CD8-positive, alpha-beta T cell (primary cell): ENCODE measurements at places on chromosomes 1 and 21.

DNA sequence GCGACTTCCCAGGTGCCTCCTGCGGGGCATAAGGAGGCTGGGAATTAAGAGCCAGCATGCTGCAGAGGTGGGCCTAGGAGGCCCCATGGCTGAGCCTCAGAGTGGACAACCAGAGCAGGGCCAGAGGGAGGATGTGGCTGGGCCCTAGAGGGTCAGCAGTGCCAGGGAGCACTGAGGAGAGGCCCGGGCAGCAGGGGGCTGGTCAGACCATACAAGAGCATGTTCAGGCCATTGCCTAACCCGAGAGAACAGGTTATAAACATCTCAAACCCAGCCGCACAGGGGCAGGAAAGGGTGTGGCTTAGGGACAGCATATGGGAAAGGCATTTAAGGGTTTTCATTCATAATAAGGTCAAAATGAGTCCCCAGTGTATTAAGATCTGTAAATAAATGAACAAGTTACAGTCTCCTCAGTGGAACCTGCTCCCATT, 51.1 kb downstream of the IER5 start:
- DNase-seq: no peak

- DNase-seq: no peak
These were observed 294.9 kb upstream of the ADGRL2 start for GRCh38 chr1:81505831-81506230.

DNA sequence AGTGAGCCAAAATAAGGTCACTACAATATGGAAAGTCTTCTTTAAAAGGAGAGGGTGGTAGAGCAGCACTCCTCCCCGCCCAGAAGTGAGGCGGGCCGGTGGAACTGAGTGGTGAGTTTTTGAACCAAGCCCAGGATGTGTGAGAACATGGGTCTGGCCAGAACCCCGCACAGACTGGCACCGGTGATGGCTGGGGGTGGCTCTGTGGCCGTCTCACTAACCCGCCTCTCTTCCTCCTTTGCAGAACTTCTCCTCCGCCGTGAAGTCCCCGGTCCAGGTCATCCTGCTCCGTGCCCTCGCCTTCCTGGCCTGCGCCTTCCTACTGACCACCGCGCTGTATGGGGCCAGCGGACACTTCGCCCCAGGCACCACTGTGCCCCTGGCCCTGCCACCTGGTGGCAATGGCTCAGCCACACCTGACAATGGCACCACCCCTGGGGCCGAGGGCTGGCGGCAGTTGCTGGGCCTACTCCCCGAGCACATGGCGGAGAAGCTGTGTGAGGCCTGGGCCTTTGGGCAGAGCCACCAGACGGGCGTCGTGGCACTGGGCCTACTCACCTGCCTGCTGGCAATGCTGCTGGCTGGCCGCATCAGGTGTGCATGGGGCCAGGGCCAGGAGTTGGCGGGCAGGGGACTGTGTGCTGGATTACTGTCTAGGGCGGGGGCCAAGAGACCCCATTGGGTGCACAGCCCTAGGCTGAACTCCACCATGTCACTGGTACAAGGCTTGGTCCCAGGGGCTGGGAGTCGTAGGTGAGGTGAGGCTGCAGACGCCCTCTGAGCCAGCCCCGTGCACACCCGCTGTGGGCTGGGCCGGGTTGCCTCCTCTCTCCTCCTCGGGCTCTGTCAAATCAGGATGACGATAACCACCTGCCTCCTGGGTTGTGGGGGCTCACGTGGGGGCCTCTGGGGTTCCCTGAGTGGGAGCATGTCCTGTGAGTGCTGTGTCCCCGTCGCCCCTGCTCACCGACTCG, 12.4 kb downstream of the TMEM201 start:
- no peak for DNase-seq

GRCh38 chr1:7860130-7860529, 7.3 kb upstream of the UTS2 start:
- no peak for DNase-seq

DNA sequence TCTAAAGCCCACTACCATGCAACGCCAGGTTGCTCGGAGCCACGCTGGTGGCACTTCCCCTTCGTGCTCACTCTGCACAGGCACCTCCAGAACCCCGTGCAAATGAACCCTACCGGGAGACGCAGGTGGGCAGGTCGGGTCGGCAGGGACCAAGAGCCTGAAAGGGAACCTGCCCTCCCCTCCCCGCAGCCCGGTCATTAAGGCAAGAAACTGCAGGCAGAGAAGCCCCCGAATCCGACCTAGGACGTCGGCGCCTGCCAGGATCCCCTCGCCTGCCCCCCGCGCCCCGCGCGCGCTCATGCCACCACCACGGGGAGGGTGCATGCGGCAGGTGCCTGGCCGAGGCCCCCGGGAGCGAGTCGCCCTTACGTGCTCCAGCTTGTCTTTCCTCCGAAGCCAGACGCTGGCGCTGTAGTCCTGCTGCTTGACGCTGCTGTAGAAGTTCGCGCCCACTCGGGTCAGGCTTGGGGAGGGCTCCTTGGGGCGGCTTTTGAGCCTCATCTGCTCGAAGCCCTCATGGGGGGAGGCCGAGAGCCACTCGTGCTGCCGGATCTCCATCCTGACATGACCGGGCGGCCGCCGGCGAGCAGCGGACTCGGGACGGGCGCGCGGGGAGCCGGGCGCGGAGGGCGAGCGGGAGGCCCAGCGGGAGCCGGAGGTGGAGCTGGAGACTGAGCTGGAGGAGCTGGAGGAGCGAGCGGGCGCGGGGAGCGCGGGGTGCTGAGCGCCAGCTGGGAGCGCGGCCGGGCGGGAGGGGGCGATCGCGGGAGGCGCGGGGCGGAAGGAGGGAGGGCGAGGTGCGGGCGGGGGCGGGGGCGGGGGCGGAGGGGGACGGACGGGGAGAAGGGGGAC, 552 bp downstream of the PLD5 start:
- DNase-seq: no peak

DNA sequence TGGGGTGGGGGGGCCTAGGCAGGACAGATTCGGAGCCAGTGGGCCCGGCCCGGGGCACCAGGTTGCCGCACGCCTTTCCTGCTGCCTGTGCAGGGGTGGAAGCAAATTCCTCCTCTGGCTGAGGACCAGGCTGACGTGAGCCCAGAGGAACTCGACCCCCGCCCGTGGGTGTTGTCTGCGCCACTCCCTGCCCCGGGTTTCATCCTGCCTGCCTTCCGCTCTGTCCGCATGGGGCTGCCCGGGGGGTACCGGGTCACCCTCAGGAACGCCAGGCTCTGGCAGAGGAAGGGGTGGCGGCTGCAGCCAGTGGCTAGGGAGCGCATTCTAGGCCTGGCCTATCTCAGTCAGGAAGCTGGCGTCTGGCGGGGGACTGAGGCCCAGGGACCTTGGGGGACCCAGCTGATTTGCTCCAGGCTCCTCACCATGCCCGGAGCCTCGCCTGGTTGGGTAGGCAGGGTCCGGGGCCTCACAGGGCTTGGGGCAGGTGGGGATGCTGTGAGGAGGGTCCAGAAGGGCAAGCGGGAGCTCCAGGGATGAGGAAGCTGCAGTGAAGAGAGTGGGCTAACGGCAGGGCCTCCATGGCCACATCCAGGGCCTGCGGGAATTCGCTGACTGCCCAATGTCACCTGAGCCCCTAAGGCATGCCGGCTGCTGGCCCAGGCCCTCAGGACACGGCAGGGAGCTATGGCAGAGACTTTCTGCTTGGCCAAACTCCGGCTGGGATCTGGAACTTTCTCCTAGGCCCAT, 2.4 kb upstream of the IBA57 start:
- no peak for DNase-seq

- no peak for DNase-seq
These were observed 19.3 kb upstream of the METTL13 start for GRCh38 chr1:171762143-171762563.

DNA sequence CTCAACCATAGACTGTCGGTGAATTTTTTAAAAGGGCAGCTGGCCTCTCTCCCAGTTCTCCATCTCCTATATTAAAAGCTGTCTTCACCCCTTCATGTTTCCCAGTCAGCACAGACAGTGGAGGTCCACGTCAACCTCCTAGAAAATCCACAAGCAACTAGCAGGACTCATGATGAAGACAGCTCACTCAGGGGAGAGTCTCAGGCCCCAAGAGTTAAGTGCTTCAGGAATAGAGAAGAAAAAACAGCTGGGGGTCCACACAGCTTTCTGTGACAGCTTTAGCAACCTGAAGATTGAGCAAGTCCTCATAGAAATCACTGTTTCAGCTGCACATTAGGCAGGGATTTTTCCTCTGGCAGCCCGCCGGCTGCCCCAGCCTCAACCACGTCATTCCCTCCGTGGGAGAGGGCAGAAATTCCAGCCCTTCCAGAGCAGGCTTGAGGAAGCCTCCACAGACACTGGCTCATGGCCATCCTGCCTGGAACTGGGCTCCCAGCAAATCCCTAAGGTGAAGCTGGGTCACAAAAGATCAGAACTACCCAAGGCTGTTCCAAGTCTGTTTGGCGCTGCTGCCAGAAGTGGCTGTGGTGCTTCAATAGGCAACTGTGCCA, 15.2 kb downstream of the GPR161 start:
- DNase-seq: no peak

DNA sequence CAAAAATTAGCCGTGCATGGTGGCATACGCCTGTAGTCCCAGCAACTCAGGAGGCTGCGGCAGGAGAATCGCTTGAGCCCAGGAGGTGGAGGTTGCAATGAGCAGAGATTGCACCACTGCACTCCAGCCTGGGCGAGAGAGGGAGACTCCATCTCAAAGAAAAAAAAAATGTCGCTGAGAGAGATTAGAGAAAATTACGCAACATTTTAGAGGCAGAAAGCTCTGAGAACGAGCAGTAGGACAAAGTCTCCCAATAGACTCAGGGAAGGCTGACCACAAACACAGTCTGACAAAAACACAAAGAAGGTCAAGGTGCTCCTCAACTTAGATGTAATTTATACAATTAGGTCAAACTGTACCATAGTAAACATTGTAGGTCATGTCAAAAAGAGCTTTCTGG, 367.6 kb upstream of the ZRANB2 start:
- no peak for DNase-seq

DNA sequence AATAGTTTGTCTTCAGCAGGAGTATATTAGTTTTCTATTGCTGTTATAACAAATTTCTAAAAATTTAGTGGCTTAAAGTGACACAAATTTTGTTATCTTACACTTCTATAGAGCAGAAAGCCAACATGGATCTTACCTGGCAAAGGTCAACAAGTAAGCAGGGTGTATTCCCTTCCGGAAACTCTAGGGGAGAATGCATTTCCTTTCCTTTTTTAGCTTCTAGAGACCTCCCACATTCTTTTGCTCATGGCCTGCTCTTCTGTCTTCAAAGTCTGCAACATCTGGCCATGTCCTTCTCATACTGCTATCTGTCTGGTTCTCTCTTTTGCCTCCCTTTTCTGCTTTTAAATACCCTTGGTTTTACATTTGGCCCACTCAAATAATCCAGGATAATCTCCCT, 242.6 kb downstream of the ZNF648 start:
- DNase-seq: no peak

GRCh38 chr1:228751360-228752098, 16.2 kb downstream of the RHOU start:
- no peak for DNase-seq

GRCh38 chr1:164250365-164250764, 308.6 kb upstream of the PBX1 start:
- DNase-seq: no peak

GRCh38 chr1:47824297-47824696, 172.9 kb downstream of the TRABD2B start:
- DNase-seq: no peak

- DNase-seq: no peak
These were observed 75.7 kb downstream of the AXDND1 start for GRCh38 chr1:179441501-179441900.

DNA sequence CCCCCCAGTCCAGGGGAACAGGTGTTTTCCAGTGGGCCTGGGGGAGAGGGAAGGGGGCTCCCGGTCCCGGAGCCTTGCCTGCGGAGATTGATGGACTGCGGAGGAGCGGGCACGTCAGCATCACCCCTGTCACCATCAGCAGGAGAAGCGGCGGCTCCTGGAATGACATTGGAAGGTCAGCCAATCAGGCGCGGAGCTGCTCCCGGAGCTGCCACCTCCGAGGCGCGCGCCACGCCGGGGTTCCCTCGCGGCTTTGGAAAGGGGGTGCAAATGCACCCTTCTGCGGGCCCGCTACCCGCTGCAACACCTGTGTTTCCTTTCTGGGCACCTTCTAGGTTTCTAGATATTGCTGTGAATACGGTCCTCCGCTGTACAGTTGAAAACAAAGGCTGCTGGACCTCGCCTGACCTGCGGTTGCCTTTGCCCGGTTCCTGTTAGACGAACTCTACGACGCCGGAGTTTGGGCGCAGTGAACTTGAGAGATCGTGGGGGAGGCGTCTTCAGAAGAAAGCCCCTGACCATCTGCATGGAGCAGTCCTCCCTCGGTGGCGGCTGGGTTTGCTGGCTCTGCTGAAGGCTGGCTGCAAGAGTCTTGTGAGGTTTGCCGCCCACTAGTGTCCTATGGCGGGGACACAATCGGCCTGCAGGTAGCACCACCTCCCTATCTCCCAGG, 5.3 kb downstream of the DSCAM start:
- no peak for DNase-seq

DNA sequence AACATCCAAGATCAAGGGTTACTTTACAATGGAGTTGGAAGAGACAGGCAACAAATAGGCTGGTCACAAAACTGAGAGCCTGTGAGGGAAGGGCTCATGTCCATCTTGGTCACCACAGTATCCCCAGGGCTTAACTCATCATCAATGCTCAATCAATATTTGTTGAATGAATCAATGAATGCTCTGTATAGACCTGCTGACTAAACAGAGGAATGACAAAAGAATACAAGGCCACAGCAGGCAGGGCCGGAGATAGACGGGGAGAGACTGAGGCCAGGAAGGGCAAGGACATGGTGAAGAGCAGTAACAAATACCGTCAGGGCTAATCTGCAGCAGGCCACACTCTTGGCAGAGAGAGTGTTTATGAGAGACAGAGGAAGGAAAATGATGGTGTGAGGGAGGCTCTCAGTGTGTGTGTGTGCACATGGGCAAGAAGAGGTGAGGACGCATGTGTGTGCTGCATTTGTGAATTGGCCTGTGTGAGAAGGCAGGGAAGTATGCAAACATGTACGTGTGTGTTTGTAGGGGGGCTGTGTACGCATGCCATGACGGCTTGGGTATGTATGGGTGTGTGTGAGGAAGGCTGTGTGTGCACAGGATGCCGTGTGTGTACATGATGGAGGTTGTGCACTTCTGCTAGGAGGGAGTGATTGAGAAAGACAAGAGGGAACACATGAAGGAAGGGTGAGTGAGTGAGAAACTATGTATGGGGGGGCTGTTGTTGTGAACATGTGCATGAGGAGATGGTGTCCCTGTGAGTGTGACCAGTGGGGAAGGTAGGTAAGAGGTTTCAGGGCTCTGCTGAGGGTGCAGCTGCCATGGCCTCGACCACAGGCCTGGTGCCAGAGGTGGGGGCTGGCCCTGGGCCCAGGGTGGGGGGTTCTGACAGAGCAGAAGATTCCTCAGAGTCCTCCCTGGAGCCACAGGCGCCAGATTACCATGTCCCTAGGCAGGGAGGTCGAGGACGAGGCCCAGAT, 15.4 kb downstream of the AHDC1 start:
- no peak for DNase-seq
